ENCODE measurements at places on chromosomes 5 and 9.
A peak's percentile ranks its signal among the peaks of the same experiment; 100 is the strongest.

- DNase-seq = no peak
These were observed 26.0 kb upstream of the SVEP1 start for GRCh38 chr9:110605565-110605964.

DNA sequence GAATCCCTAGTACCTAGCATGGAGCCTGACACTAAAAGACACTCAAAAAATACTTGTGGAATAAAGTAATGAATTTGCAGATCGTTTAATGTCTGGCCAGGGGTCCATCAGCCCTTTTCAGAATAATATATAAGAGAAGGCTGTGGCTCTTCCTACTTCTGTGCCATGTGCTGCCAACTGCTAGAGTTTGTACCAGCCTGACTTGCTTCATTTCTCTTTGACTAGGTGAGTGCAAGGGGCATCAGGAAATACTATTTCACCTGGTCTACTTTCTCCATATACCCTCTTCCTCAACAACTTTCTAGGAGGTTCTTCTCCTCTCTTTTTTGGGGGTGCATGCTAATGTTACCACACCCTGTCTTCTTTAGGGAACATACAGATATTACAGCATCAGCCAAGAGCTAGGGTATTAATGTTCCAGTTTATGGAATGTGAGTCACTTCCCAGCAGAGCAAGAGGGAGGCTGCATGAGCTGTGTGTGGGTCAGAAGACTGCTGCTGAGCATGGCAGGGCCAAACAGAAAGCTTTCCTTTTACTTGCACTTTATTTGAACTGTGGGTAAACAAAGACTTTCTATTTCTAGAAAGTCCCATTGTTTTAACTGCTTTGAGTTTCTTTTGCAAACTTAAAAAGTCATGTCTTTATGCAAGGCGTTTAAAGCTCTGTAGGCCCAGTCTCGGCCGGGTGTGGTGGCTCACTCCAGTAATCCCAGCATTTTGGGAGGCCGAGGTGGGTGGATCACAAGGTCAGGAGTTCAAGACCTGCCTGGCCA is 158.9 kb downstream of the ADAMTSL1 start:
- no peak for DNase-seq

GRCh38 chr5:31807789-31808540 is 169.0 kb downstream of the PDZD2 start:
- DNase-seq = no peak

GRCh38 chr5:180049185-180049548 is 22.4 kb downstream of the RNF130 start:
- DNase-seq = no peak

DNA sequence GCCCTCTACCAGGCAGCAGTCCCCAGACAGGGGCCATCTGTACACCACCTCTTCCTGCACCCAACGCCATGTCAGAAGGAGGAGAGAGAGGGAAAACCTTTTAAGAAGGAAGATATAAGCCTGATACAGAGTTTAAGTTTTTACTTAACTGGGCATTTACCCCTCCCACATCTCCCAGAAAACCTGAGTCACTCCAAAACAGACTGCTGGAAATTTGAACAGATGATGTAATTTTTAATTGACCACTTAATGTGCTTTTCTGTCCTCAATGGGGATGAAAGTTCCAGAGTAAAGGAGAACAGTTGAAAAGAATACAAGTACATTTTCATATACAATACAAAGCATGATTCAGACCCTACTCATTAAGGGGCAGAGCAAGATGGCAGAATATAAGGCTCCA is 63.9 kb downstream of the TTC39B start:
- no peak for DNase-seq

- DNase-seq = peak; percentile 83
These were observed 1.4 kb downstream of the KIF20A start for GRCh38 chr5:138180183-138180782.

- peak; percentile 81 for DNase-seq
These were observed 6.3 kb downstream of the IGIP start for GRCh38 chr5:140131967-140132409.

DNA sequence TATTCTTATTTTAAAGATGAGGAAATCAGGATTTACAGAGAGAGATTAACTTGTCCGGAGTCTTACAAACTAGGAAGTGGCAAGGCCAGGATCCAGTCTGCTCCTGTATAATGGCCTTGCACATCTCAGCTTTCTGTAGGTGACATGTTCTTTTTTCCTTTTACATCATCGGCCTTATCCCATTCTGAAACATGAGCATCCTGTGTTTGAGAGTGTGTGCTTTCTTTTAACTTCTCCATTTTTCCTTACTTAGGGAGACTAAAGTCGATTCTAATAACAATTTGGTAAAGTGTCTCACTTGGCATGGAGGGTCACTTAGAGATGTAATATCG is 214.6 kb downstream of the CD180 start:
- no peak for DNase-seq

DNA sequence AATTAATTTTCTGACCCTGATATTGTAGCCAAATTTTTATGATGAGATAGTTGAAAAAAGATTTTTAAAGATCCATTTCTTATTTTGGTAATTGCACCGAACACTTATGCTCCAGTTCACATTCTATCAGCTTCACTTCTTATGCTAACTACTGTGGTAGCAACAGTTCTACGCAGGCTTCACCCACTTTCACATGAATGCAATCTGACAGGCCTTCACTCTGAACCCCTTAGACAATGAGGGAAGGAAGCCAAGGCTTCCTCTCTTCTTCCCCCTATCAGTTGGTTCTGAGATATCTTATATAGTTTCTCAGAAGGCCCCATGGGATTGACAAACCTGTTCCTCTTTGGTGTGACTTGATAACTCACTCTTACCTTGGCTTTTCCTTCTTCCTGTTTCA is 185.8 kb downstream of the CETN3 start:
- DNase-seq = no peak

- DNase-seq = no peak
These were observed 35.1 kb downstream of the TDRD7 start for GRCh38 chr9:97447001-97447400.

DNA sequence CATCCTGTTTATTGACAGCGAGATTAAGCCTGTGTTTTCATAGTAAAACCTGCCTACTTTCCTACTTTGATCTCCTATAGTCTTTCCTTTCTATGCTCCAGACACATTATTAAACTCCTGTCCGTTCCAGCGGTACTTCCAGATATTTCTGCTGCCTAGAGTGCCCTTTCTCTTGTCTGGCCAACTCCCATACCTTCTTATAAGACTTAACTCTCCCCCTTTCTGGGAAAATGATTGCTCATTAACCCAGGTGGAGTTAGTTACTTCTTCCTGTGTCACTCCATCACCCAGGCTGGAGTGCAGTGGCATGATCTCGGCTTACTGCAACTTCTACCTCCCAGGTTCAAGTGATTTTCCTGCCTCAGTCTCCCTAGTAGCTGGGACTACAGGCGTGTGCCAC is 33.1 kb downstream of the KDM4C start:
- DNase-seq = no peak

GRCh38 chr9:38091310-38092199 is 22.5 kb upstream of the SHB start:
- no peak for DNase-seq

GRCh38 chr5:18236386-18236785 is 602.1 kb downstream of the TAF11L14 start:
- DNase-seq = no peak

- DNase-seq = no peak
These were observed 32.9 kb downstream of the NDFIP1 start for GRCh38 chr5:142141463-142141862.

GRCh38 chr9:136853596-136854112 is 1.5 kb downstream of the MAMDC4 start:
- no peak for DNase-seq

DNA sequence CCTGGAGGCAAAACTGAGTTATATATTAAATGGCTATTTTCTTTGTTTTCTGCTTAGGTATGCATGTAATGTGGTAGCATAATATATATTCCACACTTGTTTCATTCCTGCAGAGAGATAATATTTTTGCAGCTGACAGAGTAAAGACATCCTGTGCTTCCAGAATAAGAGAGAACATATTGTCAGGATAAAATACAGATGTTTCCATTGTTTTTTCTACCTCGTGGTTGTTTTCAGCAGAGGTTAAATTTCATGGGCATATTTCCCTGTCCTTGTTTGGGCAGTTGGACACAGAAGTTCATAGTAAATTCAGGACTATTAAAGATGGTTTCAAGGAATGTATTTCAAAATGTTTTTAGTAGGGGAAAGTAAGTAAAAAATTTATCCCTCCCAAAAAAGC is 47.6 kb upstream of the MEGF10 start:
- no peak for DNase-seq

DNA sequence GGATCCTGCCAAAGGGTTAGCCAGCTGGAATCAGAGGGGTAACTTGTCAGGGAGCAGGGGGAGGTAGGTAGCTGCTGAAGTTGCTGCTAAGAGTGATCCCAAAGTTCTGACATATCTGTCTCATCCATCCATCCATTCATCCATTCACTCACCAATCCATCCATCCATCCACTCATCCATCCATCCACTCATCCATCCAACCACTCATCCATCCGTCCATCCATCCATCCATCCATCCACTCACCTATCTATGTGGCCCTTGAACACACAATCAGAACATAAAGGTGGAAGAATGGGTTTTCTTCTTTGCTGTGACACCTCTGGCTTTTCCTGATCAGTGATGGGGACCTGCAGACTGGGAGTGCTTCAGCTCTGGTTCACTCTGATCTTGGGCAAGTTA is 3.0 kb upstream of the C5orf52 start:
- no peak for DNase-seq

GRCh38 chr5:149496166-149496565 is 55.1 kb downstream of the CSNK1A1 start:
- no peak for DNase-seq

GRCh38 chr9:119366909-119367682 is 2.1 kb downstream of the BRINP1 start:
- no peak for DNase-seq

DNA sequence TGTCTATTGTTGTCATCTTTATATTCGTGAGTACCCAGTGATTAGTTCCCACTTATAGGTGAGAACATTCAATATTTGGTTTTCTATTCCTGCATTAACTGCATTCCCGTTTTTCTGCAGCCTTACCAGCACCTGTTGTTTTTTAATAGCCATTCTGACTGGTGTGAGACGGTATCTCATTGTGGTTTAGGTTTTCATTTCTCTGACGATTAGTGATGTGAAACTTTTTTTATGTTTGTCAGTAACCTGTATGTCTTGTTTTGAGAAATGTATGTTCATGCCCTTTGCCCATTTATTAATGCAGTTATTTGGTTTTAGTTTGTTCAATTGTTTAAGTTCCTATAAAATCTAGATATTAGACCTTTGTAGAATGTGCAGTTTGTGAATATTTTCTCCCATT is 546.0 kb upstream of the RORB start:
- DNase-seq = no peak

DNA sequence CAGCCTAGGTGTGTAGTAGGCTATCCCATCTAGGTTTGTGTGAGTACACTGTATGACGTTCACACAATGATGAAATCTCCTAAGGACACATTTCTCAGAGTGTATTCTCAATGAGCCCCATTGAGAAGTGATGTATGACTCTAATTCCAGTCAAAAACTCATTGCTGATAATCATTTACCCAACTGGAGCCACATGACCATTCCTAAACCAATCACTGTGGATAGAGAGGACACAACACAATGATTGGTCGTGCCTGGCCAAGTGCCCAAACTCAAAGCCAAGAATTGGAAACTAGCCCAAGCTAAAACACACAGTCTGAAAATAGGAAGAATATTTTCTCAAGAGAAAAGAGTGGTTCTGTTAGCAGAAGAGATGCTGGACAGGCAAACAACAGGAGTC is 191.2 kb downstream of the ZNF462 start:
- no peak for DNase-seq

GRCh38 chr9:32706725-32707100 is 71.2 kb upstream of the TAF1L start:
- DNase-seq = no peak

DNA sequence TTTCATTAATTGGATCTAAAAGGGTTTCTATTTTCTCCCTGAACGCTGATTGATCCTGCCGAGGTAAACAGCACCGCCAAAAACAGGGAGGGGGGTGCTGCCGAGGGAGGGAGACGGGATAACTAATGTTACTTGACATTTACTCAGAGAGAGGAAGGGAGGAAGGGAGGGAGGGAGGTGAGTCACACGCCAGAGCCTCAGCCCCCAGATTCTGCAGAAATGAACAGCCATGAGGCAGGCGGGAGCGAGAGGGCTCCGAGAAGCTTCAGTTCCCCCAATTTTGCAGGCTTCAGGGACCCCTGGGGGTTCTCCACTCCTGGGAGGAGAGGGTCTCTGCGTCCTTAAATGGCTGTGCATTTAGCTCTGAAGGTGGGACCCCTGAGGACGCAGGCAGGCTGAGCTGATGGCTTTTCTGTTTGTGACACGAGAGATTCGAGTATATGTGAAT is 59.1 kb upstream of the IER5L start:
- DNase-seq = no peak

- DNase-seq = no peak
These were observed 44.4 kb upstream of the RAI14 start for GRCh38 chr5:34611464-34612415.

DNA sequence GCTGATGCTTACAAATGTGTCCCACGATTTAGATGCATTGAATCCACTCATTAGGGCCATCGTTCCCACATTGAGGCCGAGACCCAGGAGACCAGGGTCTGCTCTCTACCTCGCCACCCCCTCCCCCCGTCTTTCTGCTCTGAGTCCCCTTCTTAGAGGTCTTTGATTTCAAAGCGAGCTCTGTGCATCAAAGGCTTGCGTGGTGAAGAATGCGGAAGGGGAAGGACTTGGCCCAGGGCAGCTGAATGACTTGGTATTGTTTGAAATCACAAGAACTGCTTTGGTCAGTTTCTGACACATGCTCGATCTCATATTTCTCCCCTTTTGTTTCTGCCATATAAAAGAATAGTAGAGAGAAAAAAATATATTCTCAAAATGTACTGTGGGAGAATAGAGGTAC is 78.3 kb upstream of the IRX1 start:
- no peak for DNase-seq
